ENCODE measurements at places on chromosomes 3 and 15. TPM values are rescaled to one million over a fixed set of nuclear protein-coding genes. Genes with fewer than 3 reads are reported as not detected.

Gene ITPKA
- 9.7 TPM for total RNA-seq

Gene OXTR
- total RNA-seq: 10.1 TPM

Gene ARPIN
- 11.6 TPM for total RNA-seq

Gene UCN2
- 5.9 TPM for total RNA-seq

Gene STRIT1
- total RNA-seq: not detected

Gene BFSP2
- not detected for total RNA-seq

Gene CEMIP
- total RNA-seq: 1.0 TPM

Gene NISCH
- 13.2 TPM for total RNA-seq

Gene LRRC34
- total RNA-seq: not detected

Gene SOX2
- total RNA-seq: 0.41 TPM

Gene FAM3D
- not detected for total RNA-seq

Gene ZNF502
- 1.2 TPM for total RNA-seq

Gene RBP2
- not detected for total RNA-seq

Gene TRH
- not detected for total RNA-seq

Gene MITF
- 6.8 TPM for total RNA-seq

Gene LCTL
- not detected for total RNA-seq

Gene CHRNA7
- 4.4 TPM for total RNA-seq

Gene ALS2CL
- total RNA-seq: 7.0 TPM

Gene C3orf20
- total RNA-seq: not detected

Gene MELTF
- 60.8 TPM for total RNA-seq

Gene CYP1A1
- 1.2 TPM for total RNA-seq

Gene MAGEL2
- not detected for total RNA-seq

Gene FAM43A
- 22.4 TPM for total RNA-seq

Gene CCDC39
- not detected for total RNA-seq
